ENCODE measurements at places on chromosomes 6 and 20.

GRCh38 chr6:36805917-36806316 is 33.3 kb downstream of the CPNE5 start:
- no peak for DNase-seq

DNA sequence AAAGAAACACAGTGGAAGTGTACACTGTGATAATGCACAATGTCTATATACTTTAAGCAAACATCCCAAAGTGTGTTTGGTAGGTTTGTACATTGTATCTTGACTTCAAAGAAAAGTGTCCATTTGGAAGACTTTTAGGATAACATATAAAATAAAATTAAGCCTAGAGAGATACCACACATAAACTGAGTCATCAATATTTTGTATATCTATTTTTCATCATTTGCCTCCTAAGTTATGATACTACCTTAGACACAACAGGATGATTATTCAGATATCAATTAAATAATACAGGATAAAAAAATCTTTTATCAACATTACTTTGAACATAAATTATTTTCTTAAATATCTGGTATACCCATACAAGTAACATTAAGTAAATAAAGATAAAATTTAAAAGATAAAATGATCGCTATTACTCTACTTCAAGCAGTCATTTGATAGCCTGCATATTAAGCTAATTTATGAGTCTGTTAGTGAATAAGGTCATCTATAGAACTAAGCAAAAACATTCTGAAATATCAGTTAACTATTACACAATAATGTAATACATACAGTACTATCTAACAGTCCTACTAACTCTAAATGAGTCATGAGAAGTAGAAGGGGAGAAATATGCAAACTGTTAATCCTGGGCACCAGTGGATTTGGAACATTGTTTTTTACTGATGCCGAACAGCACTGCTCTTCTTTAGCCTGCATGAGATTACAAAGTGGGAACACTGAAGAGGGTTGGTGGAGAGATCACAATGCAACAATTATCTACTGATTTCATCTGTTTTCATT is 158.4 kb upstream of the SIM1 start:
- DNase-seq = no peak

- no peak for DNase-seq
Observed at GRCh38 chr20:47761482-47762047, 23.7 kb downstream of the SULF2 start.

DNA sequence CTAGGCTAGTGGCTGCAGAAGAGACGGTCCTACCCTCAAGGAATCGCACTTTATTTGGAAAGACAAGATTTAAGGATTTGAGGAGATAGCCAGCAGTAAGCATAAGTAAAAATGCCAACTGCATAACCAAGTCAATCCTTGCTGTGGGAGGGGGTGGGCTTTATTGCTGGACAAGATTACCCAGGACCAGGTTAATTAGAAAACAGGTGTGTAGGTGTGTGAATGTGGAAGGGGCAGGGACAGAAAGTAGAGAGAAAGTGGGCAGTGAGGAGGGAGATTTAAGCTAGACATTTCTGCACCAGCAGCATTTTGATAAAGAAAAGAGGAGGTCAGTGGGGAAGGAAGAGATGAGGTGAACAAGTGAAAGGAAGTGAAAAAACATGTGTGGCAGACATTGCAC is 89.7 kb upstream of the OGFRL1 start:
- DNase-seq = no peak

DNA sequence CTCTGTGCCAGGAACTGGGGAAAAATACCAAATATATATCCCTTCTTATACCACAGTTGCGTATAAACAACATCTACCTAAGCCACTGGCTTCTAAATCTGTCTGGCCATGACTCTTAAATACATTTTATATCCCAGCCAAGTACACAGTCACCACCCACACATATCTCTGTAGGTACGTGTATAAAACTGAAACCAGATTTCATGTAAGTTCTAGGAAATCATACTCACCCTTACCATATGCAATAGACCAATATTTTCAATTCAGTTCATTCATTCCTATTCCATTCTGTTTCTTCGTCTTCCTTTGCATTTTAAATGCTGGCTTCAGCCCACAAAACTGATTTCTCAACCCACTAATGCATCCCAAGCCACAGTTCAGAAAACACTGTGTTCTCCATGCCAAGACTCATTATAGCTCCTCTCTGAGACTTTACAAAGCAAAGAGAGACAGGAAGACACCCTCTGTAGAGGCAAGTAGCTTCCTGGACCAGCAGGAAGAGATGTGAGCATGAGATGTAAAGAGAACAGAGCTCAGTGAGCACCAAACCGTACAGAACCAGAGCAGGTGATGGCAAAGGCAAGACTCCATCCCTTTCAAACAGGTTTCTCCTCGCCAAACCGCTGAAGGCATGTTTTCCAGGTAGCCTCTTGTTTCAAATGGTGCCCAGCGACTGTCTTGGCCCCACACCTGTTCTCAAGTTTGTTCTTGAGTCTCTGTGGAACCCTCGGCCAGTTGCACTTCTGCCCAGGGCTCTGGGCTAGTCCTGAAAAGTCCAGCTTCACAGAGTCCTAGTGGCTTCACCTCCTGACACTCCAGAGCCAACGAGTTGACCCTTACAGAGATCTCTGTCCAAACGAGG is 18.7 kb downstream of the FAM50B start:
- DNase-seq = no peak

DNA sequence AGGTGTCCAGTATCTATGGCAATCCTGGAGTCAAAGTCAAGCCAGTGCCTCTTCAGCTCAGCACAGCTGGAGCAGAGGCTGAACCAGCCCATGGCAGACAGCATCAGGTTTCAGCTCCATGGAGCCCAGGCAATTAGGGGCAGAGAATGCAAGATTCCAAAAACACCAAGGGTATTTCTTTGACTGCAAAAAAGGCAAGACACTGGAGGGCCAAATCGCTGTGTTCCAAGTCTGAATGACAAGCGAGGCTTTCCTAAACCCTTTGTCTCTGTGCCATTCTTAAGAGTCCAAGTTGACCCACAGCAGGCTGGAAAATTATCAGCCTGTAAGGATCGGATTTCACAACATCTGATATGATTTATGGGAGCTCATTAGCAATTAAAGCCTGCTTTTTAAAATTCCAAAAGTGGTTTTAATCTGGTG is 49.7 kb upstream of the TGM3 start:
- DNase-seq = no peak

- no peak for DNase-seq
Observed at GRCh38 chr20:16260911-16261310, 312.3 kb downstream of the KIF16B start.

GRCh38 chr6:131937226-131937625 is 13.9 kb downstream of the CCN2 start:
- DNase-seq = no peak

GRCh38 chr6:113120582-113121285 is 736.4 kb upstream of the MARCKS start:
- no peak for DNase-seq

DNA sequence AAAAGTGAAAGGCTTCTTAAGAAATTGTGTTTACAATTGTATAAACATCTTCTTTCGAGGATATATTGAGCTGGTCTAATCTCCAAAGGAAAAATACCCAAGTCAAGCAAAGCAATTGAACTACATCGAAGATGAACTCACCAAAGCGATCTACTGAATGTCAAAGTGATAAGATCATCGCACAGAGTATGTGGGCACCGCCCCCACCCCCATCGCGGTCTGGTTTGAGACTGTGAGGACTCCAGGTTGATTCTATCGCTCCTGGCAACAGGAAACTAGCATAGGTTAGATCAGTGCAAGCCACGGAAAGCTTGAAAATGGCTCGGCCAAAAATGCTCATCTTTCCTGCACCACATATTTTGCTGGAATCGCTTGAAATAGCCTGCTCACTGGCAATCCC is 133.2 kb upstream of the RPS6KA2 start:
- DNase-seq = no peak

Measured in coronary artery (tissue), 2 donors.